ENCODE measurements at places on chromosomes 5 and 9.

GRCh38 chr5:73513996-73514395 lies 15.8 kb downstream of the BTF3 start:
- DNase-seq: no peak

GRCh38 chr5:27318701-27319100 lies 280.3 kb upstream of the CDH9 start:
- no peak for DNase-seq

DNA sequence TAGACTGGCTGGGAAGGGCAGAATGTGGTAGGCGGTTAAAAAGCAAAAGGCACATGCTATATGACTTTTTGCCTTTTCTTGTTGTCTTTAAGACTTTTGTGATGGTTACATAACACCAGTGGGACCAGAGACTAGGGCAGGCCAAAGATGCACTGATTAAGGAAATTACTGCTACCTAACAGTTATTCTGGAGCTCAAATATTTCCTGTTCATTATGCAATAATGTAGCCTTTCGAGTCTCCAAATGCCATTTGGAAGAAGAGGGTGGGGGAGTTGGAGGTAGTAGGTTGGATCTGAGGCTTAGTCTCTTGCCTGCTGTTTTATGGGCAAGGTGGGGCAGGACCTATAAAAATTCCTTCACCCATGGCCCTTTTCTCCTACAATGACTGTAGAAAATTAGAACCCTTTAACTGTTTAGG lies 51.7 kb downstream of the SH3GL2 start:
- no peak for DNase-seq

GRCh38 chr5:79961716-79962574 lies 29.1 kb downstream of the MTX3 start:
- DNase-seq: no peak

DNA sequence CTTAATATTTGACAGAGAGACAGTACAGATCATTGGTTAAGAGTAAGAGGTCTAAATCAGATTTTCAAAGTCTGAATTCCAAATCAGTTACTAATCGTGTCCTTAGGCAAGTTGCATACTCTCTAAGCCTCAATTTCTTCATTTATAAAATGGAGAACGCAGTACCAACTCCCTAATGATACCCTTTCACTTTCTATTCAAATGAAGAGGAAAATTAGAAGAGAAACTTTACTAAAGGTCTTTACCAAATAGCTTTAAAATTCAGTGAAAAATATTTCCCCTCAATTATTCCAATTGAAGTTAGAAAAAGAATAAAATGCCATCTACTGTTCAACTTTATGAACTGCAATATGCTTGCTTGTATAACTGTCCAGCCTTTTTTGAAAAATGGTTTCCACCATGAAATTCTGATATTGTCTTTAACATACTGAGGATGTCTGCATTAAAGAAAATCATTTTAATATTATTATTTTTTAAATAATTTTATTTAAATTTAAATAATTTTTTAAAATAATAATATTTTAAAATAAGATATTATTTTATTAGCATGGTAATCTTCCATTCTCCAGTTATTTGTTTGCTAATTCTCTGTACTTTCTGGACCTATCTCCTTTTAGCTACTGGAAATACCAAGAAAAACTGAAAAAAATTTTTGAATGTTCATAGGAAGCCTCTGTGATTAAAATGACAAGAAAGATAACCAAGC lies 36.0 kb downstream of the POC5 start:
- DNase-seq: no peak

- DNase-seq: no peak
These were observed 23.9 kb downstream of the CNTRL start for GRCh38 chr9:121098567-121099198.

DNA sequence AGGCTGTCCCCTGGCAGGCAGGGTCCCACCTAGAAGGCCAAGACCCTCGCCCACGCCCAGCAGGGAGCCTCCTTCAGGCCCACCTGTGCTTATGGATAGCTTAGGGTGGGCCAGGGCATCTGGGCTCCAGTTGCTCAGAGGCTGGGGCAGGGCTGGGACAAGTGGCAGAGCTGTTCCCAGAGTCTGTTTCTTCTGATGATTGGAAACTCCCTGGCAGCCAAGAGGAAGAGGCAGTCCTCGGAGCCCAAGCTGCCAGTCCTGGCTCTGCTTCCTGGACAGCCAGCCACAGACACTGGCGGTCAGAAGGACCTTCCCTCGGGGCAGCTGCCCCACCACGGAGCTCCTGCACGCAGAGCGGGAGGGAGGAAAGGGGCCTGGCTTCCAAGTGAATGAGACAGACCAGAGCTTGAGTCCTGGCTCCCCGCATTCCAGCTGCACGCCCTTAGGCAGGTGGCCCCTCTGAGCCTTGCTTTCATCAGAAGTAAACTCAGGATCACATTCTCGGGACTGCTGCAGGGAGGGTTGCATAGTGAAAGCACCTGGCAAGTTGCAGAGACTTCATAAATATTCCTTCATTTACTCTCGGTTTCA lies 37.9 kb upstream of the GABRP start:
- DNase-seq: no peak

DNA sequence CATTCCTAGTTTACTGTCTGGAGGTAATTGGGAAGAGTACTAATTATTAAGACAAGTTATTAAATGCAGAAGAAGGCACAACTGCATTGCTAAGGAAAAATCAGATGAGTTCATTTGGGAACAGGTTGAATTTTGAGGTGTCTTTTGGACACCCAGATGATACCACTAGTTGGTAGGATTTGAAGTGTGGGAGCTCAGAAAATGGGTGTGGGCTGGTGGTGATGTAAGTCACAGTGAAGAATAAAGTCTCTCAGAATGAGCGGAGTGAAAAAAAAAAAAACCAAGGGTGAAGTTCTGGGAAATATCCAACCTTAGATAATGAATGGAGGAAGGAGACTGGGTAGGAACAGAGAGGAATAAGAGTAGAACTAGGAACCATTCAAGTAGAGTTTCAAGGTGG lies 35.6 kb upstream of the MYORG start:
- DNase-seq: no peak

DNA sequence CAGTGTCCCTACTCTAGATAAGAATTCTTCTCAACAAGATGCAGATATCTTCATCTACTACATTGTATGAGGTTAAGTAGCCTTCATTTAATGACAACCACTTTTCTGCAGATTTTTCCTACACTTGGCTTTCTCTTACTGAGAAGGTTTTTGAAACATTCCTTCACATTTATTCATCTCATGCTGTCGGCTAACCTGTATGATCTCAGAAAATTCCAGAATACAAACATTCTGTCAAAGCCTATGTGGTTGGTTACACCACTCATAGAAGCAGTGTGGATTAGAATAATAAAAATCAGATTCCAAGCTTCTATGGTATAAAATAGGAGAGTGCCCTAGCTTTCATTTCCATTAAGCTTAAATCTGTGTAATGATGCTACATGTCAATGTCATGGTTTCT lies 39.4 kb upstream of the ERCC6L2 start:
- DNase-seq: no peak

GRCh38 chr9:74083681-74084433 lies 413.3 kb upstream of the RORB start:
- DNase-seq: no peak

GRCh38 chr5:68612972-68613371 lies 397.4 kb downstream of the PIK3R1 start:
- DNase-seq: no peak

- DNase-seq: no peak
These were observed 7.1 kb downstream of the SNX18 start for GRCh38 chr5:54524704-54525103.

DNA sequence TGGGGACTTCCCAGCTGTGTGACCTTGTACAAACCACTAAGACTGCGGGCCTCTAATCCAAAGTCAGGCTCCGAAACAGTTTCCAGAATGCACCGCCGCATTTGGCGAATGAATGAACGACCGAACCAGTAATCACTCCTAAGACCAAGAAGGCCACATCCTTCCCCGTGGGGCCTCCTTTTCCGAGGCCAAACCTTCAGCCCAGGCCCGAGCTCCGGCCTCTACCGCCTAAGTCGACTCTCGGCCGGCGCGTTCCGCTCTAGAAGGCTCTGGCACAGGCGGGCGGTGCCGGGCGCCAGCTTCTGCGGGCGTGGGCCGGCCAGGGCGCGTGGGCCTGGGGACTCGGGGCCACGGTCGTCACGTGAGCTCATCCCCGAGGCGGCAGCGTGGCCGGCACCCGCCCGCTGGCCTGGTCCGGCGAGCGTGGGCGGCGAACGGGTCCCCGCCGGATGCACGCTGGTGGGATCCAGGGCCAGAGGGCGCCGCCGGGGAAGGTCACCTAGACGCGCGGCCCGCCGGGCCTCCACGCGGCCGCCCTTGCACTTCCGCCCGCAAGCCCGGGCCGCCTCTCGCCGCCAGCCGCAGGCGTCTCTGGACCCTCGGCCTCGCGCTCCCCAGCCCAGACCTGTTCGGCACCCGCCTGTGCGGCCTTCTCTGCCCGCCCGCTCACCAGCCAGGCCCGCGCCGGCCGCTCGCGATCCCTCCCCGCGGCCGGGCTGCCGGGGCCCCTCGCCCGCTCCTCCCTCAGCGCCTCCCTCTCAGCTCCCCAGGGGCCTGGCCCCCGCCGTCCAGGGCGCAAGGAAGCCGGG lies 754 bp downstream of the VDAC1 start:
- DNase-seq: no peak

DNA sequence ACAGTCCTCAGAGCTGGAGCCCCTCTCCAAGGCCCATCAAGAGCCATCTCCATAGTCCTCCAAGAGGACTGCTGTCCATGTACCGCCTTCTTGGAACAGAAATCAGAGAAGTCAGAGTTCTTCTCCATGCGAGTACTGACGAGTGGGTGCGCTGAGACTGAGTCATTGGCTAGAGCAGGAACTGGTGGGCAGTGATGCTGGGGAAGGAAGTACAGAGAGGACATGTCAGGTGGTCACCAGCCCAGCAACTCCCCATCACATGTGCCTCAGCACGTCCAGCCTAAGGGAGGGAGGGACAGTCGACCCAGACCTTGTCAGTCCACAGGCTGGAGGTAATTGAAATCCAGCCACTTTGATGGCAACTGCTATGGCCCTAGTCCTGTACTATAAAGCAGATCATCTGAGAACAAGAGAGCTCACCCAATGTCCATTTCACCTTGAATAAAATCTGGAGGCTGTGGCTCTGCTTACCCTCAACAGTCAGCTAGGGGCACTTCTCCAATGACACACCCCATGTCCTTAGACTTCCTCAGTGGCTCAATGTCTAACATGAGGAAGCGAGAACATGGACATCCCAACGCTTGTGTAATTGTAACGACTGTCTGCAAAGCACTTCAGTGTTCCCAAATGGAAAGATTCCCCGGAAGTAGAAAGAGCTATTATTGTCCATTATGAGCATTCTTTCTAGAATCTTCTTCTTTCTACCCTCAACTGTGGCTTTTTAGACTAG lies 15.0 kb upstream of the FBP1 start:
- DNase-seq: no peak

DNA sequence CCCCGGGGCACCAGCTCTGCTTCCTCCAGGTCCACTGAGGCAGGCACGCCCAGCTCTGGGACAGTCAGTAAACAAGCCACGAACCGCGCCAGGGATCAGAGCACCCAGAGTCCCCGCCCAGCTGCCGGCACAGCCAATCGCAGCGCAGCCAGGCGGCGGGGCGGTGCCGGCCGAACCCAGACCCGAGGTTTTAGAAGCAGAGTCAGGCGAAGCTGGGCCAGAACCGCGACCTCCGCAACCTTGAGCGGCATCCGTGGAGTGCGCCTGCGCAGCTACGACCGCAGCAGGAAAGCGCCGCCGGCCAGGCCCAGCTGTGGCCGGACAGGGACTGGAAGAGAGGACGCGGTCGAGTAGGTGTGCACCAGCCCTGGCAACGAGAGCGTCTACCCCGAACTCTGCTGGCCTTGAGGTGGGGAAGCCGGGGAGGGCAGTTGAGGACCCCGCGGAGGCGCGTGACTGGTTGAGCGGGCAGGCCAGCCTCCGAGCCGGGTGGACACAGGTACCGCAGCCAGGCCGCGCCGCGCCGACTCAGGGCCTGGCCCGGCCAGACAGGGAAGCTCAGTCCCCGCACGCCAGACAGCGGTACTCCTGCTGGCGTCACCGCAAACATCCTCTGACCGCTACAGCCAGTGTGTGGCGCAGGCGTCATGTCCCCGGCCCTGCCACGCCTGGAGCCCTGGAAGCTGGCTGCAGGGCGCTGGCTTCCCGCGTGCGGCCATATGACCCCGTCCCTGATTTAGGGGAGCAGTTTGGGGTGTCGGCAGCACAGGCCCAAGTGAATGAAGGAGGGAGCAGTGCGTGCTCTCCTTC lies at the start of gene CTSL:
Gene CTSL, plus strand, starts transcription at position 220 of the 810 bp plus-strand sequence. CDS start 1,485 bp downstream, outside the sequence.
- peak; percentile 52 for DNase-seq

DNA sequence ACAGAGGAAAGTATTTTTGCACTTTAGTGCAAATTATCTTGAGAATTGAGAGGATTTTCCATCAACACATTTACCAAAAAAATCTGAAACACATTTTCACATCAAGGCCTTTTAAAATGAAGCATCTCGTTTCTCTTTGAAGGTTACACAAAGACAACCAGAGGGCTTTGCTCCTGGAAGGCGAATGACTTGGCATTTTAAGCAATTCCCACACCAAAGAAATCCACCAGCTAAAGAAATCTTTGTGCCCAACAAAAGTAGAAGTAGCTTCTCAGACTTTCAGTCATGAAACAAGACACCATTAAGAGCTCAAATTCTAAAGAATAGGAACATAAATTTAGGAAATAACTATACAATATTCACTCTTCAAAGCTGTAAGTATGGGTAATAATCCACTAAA lies 59.9 kb downstream of the HABP4 start:
- no peak for DNase-seq

DNA sequence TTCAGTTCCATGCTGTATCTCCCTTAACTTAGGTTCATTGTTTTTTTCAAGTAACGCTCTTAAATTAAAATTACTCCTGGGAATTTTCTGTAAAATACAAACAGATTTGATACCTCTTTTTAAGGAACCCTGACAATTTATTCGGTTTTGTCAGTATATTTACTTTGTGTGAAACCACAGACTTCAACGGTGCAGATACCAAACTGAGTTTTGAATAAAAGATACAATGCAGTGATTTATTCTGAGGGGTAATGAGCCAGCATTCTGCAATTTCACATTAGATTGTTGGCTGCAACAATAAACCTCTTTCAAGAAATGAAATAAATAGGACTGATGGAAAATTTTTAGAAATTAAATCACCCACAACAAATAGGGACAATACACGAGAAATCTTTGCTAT lies 308.6 kb upstream of the EDIL3 start:
- no peak for DNase-seq

GRCh38 chr5:177302354-177303110 lies 987 bp downstream of the RAB24 start:
- DNase-seq: no peak

DNA sequence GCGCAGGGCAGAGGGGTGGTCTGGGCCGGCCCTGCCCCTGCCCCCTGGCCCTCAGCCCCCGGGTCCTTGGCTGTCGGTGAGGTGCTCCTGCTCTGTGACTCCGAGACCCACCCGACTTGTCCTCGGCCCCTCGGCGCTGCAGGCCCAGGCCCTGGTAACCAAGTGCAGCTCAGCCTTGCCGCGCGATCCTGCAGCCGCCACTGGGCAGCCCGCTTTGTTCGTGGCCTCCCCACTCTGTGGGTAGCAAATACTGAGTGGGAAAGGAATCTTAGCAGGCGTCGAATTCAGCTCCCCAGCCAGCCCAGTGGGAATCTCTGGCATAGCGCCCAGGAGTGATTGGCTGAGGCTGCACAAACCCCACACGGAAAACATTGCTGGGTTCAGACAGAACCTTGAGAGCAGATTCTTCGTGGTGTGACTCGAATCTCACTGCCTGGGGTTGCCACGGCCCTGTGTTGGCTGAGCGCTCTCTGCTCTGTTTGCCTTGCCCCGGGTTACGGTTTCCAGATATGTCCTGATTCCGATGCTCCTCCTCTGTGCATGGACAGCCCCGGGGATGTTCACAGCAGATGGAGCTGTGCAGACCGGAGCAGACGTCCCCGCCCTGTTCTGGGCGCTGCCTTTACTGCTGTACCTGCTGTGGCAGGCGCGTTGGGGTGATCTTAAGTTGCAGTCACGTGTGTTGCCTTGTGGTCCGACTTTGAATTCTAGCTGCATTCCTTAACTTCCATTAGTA lies 13.4 kb upstream of the EXOC3 start:
- DNase-seq: no peak

Measured in stimulated activated CD4-positive, alpha-beta T cell treated with anti-CD3 and anti-CD28 coated beads, Interleukin-12 subunit alpha, Interleukin-12 subunit beta, amount 100 ng/mL, for 24 hours (primary cell).